NCI-H1417 treated with DMSO at 0.1 percent for 48 hours (cell line): ENCODE measurements at places on chromosomes 11 and 22.

- no peak for DNase-seq
These were observed 39.1 kb upstream of the GLYAT start for GRCh38 chr11:58770627-58771457.

GRCh38 chr11:121669422-121669821 is 216.7 kb upstream of the SORL1-AS1 start:
- DNase-seq: no peak

DNA sequence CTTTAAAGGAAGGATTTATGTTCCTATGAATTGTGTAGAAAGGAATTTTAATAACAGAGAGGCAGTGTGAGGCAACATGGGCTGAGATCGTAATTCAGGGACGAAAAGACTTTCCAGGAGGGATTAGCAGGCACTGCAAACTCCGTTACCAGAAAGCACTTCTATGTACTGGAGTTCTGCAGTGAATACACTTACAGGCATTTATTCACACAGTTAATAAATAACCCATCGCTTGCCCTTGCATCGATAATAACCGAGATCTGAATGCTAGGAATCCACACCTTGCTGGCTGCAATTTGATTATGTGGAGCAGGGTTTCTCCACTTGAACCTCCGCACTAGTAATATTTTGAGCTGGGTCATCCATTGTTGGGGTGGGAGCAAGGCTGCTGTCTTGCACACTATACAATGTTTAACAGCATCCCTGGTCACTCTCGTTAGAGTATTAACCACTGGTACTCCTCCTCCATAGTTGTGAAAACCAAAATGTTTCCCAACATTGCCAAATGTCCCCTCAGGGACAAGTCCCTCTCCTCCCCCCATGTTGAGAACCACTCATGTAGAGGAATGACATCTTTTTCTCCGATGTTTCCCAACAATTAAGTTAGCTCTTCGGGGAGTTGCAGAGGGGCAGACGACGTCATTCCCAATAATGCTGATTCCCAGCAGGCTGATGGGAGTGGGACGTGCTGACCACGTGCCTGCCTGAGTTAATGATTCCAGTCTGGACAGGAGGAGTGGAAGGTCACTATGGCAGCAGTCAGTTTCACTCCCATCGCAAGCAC is 99.5 kb downstream of the SNX19 start:
- no peak for DNase-seq

DNA sequence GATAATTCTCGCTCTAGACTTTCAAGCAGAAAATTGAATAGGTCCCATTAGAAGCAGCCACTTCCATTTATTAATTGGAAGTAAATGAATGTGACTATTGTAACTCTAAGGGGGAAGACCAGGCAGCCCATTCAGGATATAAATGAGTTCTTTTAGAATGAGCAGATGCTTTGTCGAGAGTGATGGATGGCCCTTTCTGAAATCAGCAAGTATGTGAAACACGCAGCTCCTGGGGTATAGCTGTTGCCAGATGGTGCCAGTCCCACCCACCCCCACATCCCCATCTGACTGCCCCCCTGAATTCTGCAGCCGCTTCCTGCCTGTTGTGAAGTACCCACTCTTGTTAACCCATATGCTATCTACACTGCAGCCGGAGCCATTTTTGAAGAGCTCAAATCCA is 3.7 kb downstream of the SLC15A3 start:
- no peak for DNase-seq
